ENCODE measurements at places on chromosomes 1 and 21.
A peak's percentile ranks its signal among the peaks of the same experiment; 100 is the strongest.

DNA sequence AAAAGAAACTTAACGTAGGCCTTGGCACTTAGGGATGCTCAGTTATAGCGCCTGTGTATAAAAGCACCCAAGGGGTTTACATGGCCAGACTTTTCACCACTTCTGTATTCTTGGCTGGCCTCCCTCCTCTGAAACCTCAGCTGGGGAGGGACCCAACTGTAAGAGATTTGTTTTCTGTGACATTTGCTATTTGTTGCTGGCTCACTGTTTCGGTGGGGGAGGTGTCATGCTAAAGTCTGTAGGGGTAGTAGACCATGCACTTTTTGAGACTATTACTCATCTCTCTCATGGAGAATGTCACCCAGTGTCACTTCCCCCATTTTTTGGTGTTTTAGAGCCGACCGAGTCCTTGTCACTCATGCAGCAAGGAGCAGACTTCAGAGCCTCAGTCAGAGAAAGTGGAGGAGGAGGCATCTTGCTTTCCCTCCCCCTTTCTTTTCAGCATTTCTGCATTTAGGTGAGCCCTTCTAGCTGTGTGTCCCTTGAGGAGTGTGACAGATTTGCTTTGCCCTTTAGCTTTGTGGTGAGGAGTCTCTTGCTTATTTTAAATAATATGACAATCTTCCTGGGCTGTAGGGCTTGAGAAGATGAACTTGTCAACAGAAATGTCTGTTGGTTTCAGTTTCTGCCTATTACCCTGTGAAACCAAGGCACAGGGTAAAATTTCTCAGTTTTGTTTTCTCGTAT, 160.1 kb downstream of the FASLG start:
- no peak for DNase-seq

- no peak for DNase-seq
Observed at GRCh38 chr1:20445956-20446355, 40.1 kb downstream of the CAMK2N1 start.

DNA sequence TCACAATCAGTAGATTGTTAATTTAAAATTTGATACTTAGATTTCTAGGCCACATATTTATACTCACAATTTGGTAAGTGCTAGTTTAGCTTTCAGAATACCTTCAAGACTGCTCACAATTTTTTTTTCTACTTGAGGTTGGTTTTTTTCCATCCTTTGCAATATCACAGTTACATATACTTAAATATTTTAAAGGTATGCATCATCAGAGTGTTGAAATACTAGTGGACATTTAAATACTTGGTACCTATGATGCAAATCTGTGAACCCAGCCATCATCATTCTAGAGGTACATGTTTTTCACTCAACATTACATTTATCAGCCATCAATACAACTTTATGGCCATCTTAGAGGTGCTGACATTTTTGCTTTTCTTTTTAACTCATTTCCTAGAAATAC, 6.2 kb upstream of the LRRC40 start:
- no peak for DNase-seq

DNA sequence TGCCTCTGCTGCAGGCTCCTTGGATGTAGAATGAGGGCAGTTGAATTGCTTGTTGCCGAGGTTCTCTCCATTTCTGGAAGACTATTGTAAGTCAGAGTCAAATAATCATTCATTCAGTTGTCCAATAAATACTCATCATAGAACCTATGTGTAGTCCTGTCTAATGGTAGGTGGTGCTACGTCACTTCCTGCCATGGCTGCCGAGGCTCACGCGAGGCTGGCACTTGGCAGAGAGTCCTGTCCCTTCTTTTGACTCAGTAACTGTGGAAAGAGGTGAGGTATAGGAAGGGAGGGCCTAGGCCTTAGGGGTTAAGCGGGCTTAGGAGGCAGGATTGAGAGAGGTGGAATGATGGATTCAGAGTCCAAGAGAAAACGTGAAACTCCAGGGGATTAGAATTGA, 9.7 kb downstream of the ADARB1 start:
- DNase-seq = no peak

DNA sequence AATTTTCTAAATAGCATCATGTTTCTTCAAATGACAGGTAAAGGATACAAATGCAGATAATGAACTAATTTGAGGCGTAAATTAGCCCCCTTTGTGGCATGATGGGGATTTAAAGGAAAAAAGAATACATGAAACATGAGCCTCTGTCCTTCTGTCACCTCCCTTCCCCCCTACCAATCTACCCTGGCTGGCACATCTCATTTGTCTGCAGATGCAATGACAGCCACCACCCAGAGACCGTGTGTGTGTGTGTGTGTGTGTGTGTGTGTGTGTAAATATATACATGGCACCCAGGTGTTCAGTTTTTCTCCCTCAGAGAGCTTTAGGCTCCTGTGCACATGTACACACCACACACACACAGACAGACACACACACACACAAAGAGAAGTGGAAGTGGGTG, 451.1 kb downstream of the RWDD3 start:
- DNase-seq = peak; percentile 59

GRCh38 chr1:198472119-198472518, 68.4 kb downstream of the ATP6V1G3 start:
- DNase-seq = no peak

GRCh38 chr1:234320069-234320468, 53.2 kb upstream of the COA6 start:
- no peak for DNase-seq

- no peak for DNase-seq
Observed at GRCh38 chr1:192524223-192524622, 51.4 kb upstream of the RGS1 start.

GRCh38 chr1:12372761-12373160, 142.9 kb downstream of the VPS13D start:
- DNase-seq = no peak

GRCh38 chr1:226708342-226708780, 30.7 kb downstream of the ITPKB start:
- DNase-seq = no peak

DNA sequence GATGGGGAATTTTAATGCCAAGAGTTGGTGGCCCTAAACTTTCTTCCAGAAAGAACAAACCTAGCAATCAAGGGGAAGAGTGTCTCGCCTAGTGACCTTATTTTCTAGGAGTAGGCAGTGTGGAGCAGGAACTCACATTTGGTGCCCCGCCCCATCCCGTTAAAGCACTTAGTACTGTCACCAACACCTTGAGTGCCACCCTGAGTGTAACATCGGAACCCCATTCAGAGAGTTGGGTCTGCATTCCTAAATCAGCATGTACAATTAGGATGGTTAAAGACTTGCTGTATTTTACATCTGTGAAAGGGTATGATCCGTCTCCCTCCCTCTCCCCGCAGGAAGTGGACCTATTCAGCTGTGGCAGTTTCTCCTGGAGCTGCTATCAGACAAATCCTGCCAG, 15.5 kb downstream of the ETS2 start:
- DNase-seq = no peak

DNA sequence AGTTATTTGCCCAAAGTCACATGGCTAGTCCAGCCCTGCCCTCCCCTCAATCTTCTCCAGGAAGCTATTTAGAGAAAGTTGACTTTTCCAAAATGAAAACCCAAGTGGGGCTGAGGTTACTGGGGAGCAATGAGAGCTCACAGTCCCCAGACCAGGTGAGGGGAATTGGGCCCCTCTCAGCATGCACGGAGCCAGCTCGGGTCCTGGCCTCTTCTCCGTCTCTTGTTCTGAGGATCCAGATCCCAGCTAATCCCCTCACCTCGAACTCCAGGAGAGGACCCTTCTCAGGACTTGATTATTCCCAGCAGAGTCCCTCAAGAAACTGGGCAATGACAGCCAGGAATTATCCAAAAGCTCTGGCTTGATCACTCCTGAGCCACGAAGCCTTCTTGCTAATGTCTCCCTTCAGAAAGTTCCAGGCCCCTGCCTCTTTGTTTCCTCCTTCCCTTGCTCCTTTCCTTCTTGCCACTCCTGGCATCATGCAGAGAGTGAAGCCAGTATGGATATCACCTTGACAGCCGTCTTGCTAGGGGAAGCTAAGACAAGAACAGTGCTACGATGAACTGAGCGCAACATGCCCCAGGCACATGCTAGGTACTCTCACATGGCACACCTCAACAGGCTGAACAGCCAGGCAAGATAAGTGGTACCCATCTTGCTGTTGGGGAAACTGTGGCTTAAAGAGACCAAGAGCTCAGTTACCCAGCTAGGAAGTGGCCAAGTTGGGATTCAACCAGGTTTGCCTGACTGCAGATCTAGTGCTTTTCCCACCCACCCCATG, 51.9 kb downstream of the KLHDC7A start:
- no peak for DNase-seq

- DNase-seq = no peak
Observed at GRCh38 chr1:31717341-31717740, 13.5 kb upstream of the COL16A1 start.

DNA sequence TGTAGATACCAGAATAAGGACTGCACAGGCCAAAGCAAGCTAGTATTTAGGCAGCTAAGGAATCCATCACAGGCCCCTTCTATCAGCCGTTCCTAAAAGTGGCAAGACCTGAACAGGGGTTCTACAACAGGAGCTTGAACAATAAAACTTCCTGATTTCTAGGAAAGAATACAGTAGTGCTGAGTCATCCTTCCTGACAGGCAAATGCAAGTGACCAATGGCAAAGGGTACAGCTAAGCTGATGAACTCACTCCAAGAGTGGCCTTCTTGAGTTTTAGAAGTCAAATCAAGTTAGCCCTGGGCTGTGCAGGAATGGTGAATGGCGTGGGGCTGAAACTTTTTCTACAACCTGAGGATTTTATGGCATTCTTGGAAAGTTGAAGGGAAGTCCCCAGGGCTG, 112.9 kb downstream of the GREM2 start:
- no peak for DNase-seq

DNA sequence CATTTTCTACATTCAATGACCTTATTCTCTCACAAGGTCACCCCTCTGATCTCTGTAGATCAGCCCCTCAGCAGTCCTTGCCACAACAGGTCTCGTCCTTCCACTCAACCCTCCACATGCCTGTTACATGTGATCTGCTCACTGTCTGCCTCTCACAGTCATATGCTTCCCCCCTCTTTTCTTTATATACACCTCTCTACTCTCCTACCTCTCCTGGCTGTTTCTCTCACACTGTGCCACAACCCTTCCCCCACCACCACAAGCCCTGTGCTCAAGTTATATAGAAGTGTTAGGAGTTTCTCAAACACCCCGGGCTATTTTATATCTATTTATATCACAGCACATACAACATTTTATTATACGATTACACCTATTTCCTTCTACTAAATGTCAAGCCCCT, 12.6 kb downstream of the B3GALNT2 start:
- no peak for DNase-seq

- no peak for DNase-seq
Observed at GRCh38 chr1:17597651-17598050, 58.2 kb downstream of the ARHGEF10L start.

DNA sequence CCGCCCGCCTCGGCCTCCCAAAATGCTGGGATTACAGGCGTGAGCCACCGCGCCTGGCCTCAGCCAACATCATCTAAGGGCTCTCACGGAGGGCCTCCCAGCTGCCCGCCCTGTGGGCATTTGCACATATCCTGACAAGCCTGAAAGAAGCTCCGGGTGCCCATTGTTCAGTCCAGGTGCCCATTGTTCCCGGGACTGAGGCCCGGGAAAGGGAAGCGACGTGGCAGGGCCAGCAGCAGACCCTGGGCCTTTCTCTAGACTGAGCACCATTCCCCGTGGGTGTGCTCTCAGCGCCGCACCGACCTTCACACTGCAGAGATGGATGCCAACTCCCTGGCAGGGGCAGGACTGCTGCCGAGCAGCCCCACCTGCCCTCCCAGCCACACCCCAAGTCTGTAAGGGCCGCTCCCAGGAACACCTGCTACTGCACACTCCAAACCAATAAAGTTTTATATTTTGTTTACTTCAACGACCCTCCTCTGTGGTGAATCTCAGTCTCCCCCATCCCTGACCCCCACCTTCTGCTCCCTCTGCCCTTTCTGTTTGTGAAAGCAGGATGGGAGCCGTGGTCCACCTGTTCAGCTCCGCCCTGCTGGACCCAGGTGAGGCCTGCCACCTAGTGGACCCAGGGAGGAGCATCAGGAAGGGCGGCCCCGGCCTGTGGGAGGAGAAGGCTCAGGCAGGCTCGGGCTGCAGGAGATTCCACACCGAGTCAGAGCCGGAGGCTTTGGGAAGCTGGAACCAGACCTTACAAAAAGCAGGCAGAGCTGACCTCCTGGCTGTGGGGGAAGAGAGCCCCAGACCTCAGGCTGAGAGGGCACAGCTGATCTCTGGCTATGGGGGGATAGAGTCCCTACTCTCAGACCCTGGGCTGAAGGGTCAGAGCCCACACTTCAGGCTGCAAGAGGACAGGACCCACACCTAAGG, 1.1 kb upstream of the TMEM82 start:
- DNase-seq = no peak

DNA sequence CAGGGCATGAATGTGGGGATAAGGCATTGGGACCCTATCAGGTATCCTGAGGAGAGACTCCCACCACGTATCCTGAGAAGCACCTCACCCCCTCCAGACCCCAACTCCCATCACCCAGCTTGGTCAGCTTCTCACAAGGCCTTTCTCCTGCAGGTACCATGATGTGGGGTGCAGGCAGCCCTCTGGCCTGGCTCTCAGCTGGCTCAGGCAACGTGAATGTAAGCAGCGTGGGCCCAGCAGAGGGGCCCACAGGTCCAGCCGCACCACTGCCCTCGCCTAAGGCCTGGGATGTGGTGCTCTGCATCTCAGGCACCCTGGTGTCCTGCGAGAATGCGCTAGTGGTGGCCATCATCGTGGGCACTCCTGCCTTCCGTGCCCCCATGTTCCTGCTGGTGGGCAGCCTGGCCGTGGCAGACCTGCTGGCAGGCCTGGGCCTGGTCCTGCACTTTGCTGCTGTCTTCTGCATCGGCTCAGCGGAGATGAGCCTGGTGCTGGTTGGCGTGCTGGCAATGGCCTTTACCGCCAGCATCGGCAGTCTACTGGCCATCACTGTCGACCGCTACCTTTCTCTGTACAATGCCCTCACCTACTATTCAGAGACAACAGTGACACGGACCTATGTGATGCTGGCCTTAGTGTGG, 1.3 kb downstream of the GPR3 start:
- DNase-seq = no peak

- no peak for DNase-seq
Observed at GRCh38 chr1:112636597-112637253, 17.1 kb downstream of the CAPZA1 start.

GRCh38 chr1:101507547-101507971, 270.7 kb downstream of the S1PR1 start:
- no peak for DNase-seq

- no peak for DNase-seq
Observed at GRCh38 chr1:214076708-214077065, 88.9 kb downstream of the PROX1 start.

- no peak for DNase-seq
Observed at GRCh38 chr1:40090652-40091355, 6.2 kb downstream of the PPT1 start.

GRCh38 chr1:246095443-246095842, 411.6 kb downstream of the SMYD3 start:
- no peak for DNase-seq

- DNase-seq = no peak
Observed at GRCh38 chr1:168230709-168231108, 4.9 kb downstream of the SFT2D2 start.

GRCh38 chr1:22903113-22903512, 69.6 kb downstream of the LACTBL1 start:
- DNase-seq = no peak

GRCh38 chr1:14759843-14760242, 161.4 kb downstream of the KAZN start:
- no peak for DNase-seq

Measured in NCI-H524 treated with DMSO at 0.1 percent for 48 hours (cell line).